ENCODE measurements at places on chromosomes 6 and 20.

DNA sequence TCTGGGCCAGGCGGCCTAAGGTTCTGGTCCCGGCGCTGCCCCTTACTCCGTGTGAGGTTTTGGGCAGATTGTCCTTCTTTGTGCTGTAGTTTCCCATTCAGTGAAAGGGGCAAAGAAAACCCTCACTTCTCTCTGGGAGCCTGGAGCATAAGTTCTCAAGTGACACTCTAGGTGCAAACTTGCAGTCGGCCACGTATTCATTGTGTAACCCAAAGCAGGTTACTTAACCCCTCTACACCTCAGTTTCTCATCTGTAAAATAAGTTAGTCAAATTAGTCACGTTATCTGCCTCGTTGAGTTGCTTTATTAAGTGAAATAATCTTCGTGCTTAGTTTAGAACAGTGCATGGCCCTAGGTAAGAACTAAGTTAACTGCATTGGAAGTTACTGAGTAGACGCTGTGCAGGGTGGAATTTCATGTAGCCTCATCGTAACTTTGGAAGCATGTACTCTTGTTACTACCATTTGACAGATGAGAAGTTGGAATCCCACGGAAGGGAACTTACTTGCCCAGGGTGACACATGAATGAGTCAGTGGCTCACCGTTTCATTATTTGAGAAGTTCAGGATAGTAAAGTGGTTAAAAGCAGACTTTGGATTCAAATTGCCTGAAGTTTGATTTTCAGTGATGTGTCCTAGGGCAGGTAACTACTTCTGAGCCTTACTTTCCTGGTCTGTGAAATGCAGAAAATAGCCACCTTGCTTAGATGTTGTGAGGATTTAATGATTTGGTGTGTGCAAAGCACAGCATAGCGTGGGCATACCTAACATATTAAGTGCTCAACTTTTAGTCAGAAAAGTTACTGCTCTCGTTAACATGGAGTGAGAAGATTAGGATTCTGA, 556 bp upstream of the MROH8 start:
- no peak for DNase-seq

- DNase-seq: no peak
Observed at GRCh38 chr6:121639021-121639420, 203.6 kb downstream of the GJA1 start.

GRCh38 chr20:168876-169275, 11.6 kb downstream of the DEFB127 start:
- no peak for DNase-seq

DNA sequence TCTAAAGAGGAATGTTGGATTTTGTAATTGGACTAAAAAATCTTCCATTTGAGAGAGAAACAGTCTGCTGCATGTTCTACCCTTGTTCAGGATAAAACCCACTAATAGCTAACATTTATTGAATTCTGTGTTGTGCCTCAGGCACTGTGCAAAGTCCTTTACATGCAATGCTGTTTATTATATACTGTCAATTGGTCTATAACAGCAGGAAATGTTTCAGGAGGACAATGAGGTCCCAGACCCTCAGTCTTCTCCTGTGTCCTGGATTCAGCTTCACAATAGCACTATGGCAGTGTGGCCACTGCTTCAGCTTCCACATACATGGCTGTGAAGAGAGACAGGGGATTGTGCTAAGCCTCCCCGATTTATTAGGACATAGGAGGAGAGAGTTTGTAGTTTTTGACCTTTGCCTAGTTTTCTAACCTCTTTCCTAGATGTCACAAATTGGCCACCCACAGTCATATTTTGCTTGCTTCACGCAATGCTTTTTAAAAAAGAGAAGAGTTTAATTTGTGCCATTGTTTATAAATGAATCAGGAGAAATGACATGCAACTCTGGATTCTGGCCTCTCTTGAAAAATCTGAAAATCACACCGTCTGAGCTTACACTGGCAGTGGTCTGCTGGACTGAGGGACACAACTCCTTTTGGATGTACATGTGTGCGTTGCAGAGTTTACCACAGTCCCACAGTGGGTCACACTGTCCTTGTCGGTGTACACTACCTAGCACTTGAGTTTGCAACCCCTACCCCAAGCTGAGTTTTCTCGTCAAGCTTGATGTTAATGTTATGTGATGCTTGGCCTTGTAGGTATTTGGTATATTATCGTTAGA, 11.3 kb downstream of the PTPN1 start:
- DNase-seq: no peak

- DNase-seq: no peak
Observed at GRCh38 chr6:154478021-154478700, 32.3 kb downstream of the CNKSR3 start.

DNA sequence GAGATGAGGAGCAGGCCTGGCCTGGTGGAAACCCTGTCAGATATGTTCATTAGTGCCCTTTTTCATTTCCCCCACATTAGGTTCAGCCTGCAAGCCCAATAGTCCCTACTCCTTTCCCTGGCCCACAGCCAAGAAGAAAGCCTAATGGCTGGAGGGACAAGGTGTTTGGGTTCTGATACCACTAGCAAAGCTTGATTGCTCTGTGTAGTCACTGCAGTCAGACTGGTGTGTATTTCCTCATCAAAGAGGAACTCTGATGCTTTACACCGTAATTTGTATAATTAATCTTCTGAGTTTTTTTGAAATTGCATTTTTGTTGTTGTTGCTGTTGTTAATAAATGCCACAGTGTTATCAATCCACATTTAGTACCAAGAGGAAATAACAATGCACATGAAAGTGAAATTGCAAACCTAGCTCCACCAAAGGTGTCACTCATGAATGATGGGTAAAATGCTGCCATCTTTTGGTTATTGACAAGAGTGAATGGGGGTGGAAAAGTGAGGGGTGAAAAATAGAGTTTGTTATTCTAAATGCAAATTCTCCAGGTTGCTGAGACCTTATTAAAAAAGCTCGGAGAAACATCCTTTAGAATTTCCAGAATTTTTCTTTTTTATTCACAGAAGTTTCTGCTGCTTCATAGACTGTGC, 320.2 kb upstream of the POU3F2 start:
- DNase-seq: no peak

- no peak for DNase-seq
Observed at GRCh38 chr20:40631119-40631631, 57.9 kb downstream of the MAFB start.

DNA sequence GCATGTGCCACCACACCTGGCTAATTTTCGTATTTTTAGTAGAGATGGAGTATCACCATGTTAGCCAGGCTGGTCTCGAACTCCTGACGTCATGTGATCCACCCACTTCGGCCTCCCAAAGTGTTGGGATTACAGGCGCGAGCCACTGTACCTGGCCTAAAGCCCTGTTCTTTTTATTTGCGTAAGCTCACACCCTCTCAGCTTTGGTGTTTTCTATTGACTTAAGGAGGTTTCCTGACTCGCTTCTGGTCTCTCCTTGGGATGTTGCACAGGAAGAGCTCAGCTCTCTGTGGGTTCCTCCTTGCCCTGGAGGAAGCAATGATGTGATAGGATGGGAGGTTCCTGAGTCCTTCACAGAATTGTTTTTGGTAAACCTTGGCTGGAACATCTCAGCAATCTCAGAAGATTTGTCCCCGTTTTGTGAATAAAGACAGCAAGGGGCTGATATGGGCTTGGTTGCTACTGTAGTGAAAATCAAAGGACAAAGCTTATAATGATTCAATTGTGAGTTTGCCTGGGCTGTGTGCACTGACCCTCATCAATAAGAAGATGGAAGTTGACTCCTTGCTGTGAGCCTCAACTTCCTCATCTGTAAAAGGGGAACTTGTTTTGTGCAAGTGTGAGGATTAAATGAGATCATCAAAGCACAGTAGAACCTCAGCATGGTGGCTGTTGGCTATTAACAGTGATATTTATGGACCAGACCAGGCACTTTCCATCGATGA, 27.0 kb downstream of the TOX2 start:
- no peak for DNase-seq

DNA sequence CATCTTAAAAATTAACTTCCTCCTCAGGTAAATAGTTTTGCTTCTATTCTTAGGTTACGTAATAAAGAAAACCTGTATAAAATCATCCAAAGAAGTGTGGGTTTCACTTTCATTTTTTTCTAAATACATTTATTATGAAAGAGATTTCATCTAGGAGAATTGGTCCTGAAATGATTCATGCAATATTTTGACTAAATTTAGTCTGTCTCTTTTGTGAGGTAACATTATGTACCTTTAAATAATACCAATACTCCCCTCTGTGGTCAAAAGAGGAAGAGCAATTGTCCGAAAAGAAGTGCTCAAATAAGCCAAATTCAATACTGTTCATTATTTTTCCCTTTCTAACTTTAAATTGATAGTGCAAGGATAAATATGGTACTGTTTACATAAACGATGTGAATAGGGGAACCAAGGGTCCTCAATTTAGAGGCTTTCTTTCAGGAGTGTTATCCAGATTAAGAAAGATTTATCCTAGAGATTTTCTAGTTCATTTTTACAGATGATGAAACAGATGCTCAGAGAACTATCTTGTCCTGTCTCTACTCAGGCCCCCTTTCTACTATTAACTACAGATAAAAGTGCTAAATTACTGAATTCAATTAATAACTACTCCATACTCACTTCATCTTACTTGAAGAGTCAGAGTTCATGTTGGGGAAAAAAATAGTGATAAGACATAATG, 26.2 kb downstream of the CYP39A1 start:
- DNase-seq: no peak

DNA sequence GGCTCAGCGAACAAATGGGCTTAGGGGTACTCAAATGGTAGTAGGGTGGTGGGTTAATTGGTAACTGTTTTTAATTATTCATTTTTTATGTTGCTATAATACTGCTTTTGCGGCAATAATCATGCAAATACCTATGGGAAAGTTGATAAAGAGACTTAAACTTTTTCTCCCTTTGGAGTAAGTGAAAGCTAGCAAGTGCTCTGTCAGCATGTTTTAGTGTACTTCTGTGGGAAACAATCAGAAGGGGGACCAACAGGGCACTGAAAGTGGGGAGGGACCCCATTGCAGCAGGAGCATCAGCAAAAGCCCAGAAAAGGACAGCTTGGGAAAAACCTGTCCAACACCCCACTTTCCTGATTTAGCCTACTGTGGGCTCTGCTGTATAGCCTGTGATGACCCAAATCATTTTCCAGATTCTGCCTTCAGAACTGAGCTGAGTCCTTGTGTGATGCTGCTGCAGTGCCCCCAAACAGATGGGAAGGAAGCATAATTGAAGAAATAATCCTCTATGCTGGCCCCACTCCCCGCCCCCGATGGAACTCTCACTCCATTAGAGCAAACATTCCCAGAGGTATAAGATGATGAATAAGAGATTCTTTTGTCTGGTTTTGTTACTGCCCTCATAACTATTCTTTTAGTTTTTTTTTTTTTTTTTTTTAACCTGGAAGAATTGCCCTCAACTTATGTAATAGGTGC, 322.8 kb downstream of the CD83 start:
- no peak for DNase-seq

GRCh38 chr6:100134297-100134696, 140.3 kb upstream of the MCHR2 start:
- DNase-seq: no peak

- no peak for DNase-seq
Observed at GRCh38 chr6:2477250-2477649, 231.8 kb upstream of the GMDS start.

- no peak for DNase-seq
Observed at GRCh38 chr6:64717281-64717680, 989.7 kb downstream of the EYS start.

DNA sequence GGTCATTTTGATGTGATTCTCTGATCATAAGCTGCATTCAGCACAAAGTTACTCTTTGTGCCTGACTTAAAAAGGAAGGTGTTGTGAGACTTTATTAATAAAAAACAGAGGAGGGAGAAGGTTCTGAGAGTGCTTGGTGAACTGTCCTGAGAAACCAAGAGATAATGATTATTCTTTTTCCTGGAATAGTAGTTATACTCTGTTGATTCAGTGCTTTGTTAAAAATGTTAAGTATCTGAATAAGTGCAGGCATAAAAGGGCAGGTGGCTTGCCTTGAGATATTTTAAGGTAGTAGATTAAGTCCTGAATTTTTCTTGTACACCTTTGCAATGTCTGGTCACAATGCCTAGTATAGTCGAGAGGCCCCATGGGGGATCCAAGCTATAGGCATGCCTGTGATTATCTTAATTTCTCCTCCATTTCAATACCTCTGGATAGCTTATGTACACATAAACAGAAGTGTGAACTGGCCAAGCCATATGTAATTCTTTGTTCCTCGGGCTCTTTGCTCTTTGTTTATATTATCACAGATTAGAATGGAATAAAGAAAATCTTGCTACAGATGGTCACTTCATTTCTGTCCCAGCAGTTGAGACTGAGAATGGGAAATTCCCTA, 50.0 kb downstream of the SOBP start:
- DNase-seq: no peak

DNA sequence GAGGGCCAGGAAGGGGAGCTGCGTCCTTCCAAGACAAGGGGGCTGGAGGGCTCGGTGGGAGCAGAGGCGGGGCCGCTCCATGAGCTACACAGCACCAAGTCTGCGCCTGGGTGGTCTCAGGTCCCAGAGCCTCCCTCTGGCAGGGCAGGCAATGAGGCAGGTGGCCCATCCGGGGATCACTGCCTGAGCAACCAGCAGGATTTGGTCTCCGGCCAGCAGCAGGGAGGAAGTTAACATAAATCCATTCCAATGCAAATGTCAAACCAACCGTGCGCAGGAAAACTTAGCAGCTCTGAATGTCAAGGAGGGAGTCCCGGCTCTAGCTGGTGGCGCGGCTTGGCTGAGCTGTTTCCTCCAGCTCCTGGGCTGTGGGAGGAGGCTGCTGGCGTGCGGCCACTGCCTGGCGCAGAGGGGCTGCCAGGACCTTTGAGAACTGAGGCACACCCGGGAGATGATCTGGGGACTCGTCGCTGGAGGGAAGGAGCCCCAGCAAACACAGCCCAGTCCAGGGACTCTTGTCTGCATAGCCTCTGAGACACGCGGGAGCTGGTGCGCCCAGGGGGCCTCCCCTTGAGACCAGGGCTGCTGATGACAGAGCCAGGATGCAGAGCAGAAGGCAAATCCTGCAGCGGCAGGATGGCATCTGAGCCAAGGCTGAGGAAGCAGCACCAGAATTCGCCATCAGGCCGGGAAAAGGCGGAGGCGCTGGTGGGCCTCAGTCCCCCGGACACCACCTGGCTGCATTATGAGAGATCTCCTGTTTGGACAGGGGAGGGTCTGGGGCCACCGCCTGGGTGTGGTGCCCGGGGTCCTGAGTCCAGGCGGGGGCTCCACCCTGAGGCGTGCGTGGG, 33.1 kb upstream of the CHRNA4 start:
- no peak for DNase-seq

GRCh38 chr20:62805155-62805710, 598 bp downstream of the OGFR start:
- no peak for DNase-seq

- no peak for DNase-seq
Observed at GRCh38 chr6:154403788-154404187, 47.2 kb upstream of the IPCEF1 start.

DNA sequence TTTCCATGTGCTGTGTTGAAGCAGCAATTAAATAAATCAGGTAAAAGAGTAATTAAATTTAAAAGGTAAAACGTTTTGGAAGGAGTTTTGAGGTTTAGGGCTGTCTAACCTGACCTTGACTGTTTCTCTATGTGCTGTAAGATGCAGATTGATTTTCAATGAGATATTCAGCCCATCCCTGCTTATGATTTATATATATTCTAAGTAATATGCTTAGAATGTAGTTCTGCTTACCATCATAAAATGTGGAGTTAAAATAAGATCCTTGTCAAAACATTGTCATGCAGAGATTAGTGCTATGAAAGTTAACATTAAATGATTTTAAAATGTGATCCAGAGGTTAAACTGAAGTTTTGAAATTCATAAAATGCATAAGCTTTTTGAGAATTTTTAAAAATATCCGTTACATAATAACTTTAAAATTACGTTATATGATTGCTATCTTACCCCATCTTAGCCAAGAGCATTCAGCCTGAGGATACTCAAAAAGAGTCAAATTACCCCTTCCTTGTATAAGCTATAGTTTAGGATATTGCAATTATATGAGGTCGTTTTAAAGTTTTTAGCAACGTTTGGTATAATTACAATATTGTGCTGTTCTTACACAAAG, 122.5 kb downstream of the MTHFD1L start:
- DNase-seq: no peak
